Stomach (tissue), 19 donors: ENCODE measurements at places on chromosomes 1 and 21. TPM values are rescaled to one million over a fixed set of nuclear protein-coding genes. Genes with fewer than 3 reads are reported as not detected.

The PCP4 gene
- total RNA-seq: not detected

GRCh38 chr1:30874176-30874575 is 34.4 kb downstream of the SDC3 start:
- no peak for DNase-seq

- DNase-seq: no peak
Measured at GRCh38 chr1:218945050-218945449, 228.6 kb upstream of the LYPLAL1 start.

- DNase-seq: no peak
Measured at GRCh38 chr1:172894349-172895049, 156.2 kb downstream of the TNFSF18 start.

GRCh38 chr1:243179720-243180119 is 75.4 kb downstream of the CEP170 start:
- DNase-seq: no peak
